Mammary epithelial cell (primary cell): ENCODE measurements at places on chromosomes 16 and 17. TPM values are rescaled to one million over a fixed set of nuclear protein-coding genes. Genes with fewer than 3 reads are reported as not detected.

The GPS2 gene
- polyA plus RNA-seq = 62.1 TPM

The ZPBP2 gene
- polyA plus RNA-seq = not detected

The NLRC3 gene
- not detected for polyA plus RNA-seq

DNA sequence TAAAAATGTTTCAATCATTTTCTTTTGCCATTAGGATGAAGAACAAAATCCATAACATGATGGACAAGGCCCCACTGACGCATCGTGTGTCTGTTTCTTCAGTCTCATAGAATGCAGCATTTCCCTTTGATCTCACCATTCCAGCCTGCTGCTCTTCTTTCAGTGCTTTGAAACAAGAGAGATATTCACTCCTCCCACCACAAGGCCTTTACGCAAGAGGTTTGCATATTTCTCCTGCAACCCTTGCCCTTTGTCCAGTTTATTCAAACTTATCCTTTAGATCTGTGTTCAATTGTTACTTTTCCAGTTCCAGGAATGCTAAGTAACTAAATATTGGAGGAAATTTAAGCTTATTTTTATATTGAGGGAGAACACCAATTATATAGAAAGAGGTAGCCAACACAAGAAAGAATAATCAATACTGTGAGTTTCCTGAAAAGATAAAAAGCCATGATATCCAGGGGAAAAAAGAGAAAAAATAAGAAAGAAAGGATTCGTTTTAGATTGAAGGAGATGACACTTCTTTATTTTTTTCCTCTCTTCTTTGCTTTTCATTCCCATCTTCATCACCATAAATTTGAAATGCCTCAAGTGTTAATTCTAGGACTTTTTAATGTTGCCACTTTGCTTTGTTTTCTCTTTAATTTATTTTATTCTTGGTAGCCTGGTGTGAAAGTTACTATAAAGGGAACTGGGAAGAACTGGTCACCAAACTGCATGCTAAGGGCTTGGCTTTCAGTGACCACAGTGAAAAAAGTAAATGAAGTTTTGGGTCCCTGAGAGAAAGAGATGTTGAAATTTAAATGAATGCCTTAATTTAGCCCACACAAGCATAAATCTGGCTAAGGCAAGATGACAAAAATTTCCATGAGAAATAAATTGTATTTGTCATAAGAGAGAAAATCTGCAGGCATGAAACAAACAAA is 102.1 kb downstream of the KIF2B start:
- DNase-seq = no peak

DNA sequence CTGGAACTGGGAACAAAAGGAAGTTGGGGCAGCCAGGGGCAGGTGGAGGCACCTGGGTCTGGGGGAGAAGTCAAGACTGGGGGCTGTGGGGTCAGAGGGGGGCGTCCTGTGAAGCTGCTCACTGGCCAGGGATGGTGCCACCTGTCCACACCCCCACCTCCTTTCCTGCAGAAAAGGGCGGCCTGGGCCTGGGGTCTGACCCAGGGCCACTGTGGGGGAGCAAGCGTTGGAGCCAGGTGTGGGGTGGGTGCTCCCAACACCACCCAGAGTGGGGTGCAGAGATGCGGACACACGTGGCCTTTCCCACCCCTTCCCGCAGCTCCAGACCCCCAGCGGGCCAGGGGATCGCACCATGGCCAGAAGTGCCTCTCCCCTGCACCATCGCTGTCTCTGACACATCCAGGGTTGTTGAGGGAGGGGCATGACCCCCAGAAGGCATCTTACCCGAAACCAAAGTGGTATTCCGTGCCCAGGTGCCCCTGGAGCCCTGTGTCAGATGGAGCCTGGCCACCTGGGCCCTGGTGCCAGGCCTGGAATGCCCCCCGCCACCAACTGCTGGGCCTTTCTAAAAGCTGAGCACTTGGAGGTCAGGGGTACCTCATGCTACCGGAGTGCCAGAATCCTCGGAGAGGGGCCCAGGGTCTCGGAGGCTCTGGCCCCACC is 2.6 kb upstream of the SLC16A3 start:
- DNase-seq = no peak

- no peak for DNase-seq
Observed at GRCh38 chr16:12601290-12601900, 202.3 kb downstream of the CPPED1 start.
